ENCODE measurements at places on chromosomes 13 and 19.

DNA sequence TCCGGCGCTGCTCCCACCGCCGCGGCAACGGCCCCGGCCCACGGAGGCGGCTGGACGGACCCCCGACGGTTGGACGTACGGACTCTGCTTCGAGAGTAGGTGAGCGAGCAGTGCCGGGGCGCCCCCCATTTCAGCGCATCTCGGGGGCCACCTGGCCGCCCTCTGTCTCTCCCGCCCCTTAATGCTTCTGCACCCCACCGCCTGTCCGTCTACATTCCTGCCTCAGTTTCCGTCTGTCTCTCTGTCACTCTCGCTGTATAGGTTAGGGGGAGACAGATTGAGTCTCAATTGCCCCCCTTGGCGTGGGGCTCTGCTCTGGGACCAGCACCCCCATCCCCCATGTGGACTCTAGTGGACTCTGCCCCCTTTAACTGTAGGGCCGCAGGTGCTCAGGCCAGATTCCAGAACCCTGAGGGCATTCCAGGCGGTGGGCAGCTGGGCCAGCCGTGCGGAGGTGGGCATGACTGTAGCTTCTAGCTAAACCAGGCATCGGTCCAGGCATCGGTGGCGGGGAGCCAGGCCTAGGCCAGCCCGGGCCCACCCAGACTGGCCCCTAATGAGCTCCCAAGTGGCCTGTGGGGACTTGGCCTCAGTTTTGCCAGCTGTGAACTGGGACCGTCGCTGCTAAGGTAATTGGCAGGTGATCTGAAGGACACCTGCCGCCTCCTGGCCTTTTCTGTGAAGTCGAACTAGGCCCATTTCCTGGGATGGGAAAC, 373 bp downstream of the TNFAIP8L1 start:
- DNase-seq: no peak

- DNase-seq: no peak
Measured at GRCh38 chr19:40223135-40223822, 3.2 kb downstream of the CCNP start.

GRCh38 chr19:10508036-10508435, 4.9 kb upstream of the KEAP1 start:
- no peak for DNase-seq

GRCh38 chr13:19838865-19839275, 24.6 kb downstream of the ZMYM5 start:
- DNase-seq: no peak

GRCh38 chr13:48194379-48194754, 38.6 kb upstream of the ITM2B start:
- DNase-seq: no peak

DNA sequence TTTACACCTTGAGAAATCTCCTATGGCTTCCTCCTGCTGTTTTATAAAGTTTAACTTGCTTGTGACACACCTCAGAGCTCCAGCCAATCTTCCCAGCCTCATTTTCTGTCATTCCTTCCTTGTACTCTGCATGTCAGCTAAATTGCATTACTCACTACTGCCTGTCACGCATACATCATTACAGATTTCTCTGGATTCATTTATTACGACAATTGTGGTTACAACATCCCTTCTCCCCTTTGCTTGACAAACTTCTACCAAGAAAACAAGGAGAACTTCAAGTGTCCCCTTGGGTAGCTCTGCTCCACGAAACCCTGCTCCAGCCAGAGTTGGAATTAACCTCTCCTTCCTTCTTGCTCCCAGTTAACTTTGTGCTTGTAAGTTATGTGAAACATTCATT, 22.0 kb upstream of the GPR18 start:
- peak; percentile 40 for DNase-seq

DNA sequence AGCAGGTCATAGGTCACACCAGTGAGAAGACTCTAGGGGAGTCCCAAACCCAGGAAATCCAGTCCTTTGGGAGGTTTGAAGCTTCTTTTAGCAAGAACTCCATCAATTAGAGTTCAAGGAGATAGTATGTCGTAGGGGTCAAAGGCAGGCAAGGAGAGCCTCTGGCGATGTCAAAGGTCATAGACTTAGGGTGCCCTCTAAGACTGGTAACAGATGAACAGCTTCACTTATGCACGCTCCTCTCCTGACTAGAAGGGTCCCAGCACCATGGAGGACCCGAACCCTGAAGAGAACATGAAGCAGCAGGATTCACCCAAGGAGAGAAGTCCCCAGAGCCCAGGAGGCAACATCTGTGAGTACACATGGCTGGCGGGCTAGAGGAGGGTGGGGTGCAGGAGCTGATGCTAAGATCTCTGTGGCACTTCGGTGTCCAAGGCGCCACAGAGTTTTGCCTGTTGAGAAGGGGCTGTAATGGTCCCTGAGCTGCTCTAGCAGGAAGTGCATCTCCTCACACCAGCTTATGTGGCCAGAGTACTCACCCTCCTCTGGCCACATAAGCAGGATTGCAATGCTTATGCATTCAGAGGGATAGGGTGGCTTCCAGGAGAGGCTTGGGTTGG, 557 bp downstream of the ZNF576 start:
- DNase-seq: no peak

DNA sequence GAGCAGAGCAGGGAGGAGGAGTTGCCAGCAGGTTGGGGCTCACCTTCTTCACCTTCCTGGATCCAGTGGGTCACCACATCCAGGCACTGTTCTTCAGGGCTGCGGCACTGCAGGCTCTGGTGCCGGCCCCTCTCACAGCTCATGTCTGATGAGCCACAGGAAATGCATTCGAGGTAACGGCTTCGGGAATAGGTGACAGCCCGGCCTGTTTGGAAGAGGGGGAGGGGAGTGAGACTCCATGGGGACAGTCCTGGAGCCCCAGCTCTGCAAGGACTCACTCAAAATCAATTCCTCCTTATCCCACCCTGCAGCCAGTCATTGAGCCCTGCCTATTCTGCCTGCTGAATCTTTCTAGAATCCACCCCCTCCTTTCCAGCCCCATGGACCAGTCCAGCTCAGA, 13.5 kb downstream of the PLAUR start:
- DNase-seq: no peak

DNA sequence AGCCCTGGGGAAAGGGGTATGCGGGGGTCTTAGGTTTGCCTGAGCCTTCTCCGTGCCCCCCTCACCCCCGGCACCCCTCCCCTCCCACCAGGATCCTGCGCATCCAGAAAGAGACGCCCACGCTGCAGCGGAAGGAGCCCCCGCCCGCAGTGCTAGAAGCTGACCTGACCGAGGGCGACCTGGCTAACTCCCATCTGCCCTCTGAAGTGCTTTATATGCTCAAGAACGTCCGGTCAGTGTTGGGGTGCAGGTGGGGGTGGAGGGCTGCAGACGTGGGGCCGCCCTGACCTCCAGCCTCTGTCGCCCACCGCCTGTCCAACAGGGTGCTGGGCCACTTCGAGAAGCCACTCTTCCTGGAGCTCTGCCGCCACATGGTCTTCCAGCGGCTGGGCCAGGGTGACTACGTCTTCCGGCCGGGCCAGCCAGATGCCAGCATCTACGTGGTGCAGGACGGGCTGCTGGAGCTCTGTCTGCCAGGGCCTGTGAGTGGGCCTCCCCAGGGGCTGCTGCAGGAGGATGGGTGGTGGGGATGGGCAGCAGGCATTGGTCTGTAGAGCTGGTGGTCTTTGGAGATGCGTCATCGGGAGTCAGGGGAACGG, 4.4 kb downstream of the PNPLA6 start:
- DNase-seq: no peak

DNA sequence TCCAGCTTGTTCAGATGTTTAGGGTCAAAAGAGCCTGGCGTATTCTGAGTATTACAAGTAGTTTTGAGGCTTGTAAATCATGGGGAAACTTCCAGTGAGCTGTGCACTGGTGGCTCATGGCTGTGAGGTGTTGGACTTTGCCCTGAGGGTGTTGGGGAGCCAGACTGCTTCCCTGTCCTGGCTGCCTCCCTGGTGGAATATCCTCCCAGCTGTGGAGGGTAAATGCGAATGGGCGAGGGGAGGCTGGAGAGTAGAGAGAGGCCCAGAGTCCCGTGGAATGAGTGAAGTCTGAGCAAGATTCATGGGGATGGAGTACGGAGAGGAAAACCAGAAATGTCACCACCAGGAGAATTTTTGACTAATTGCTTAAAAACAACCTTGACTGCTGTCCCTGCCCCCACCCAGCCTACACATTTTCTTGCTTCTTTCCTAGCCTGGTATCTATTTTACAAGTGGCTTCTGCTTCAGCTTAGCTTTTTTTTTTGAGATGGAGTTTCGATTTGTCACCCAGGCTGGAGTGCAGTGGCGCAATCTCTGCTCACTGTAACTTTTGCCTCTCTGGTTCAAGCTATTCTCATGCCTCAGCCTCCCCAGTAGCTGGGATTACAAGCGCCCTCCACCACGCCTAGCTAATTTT, 3.7 kb downstream of the SNRPA start:
- no peak for DNase-seq

GRCh38 chr19:39506944-39507714, 7.8 kb upstream of the SELENOV start:
- peak; percentile 35 for DNase-seq

GRCh38 chr19:35959040-35959967, 23.1 kb downstream of the LRFN3 start:
- no peak for DNase-seq

- peak; percentile 62 for DNase-seq
Measured at GRCh38 chr19:8459520-8460270, 14.9 kb downstream of the HNRNPM start.

GRCh38 chr19:2187159-2187558, 23.4 kb downstream of the DOT1L start:
- no peak for DNase-seq

DNA sequence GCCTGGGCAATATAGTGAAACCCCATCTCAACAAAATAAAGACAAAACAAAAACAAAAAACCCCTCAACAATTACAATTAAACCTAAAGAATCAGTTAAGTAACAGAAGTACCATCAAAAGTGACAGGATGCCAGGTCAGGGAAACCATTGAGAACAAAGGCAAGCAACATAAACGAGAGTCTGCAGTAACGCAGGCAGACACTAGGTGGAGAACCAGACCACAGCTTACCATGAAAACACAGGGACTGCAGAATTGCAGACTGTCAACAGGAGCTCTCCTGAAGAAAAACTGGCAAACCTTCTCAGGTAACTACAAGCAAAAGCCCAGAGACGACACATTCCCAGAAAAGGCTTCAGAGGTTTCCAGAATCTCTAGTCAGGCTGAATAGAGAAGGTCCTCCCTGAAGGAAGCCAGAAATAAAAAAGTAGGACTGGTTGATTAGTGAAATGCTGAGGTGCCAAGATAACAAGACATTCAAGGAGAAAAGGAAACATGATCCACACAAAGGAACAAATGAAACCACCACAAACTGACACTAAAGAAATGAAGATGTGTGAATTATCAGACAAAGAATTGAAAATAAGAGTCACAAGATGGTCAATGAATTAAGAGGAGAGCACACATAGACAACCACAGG, 2.2 kb upstream of the ZNF665 start:
- DNase-seq: peak; percentile 75

GRCh38 chr19:52651956-52652355, 13.8 kb upstream of the ZNF83 start:
- no peak for DNase-seq

DNA sequence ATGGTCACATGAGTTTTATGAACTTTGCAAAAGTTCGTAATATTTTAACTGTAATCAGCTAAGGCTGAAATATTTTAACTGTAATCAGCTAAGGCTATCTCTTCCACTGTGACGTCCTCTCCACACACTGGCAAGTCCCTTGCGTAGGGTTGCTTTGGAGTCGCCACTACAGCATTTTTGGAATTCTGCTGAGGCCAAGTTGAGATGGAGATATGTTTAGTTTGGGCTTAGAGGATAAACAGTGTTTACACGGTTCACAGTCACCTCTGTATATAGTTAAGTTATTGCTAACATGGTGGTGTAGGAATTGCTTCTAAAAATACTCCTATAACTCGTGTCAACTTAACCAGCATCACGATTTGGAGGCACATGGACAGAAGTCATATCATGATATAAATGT, 143.6 kb upstream of the SERP2 start:
- DNase-seq: no peak

- no peak for DNase-seq
Measured at GRCh38 chr13:51041126-51041525, 69.9 kb downstream of the C13orf42 start.

Data from kidney glomerular epithelial cell (primary cell).